ENCODE measurements at places on chromosomes 5 and 9.

DNA sequence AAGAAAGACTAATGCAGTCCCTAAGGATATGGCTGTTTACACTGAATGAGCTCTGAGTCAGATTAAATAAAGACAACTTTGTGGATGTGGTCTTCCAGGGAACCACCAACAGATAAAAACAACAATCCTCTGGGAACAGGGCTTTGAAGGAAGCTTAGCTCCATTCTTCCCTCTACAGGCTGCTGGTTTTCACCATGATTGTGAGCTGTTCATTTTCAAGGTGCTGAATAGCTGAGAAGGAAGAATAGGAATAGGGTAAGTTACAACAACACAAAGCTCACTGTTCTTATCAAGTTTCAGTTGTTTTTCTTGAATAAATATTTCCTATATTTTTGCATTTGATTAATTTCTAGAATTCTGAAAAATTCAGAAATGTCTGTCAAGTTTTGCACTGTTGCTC, 25.9 kb upstream of the PTAR1 start:
- DNase-seq = no peak

- DNase-seq = no peak
Measured at GRCh38 chr5:128455841-128456361, 82.1 kb downstream of the FBN2 start.

- DNase-seq = no peak
Measured at GRCh38 chr5:10974850-10975249, 213.8 kb upstream of the DAP start.

DNA sequence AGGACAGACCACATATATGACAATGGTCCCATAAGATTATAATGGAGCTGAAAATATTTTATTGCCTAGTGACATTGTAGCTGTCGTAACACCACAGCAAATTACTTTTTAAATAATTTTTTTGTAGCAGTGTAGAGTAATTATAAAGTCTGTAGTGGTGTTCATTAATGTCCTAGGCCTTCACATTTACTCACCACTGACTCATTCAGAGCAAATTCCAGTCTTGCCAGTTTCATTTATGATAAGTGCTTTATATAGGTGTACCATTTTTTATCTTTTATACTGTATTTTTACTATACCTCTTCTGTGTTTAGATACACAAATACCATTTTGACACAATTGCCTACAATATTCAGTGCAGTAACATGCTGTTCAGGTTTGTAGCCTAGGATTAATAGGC, 67.6 kb downstream of the TLE4 start:
- no peak for DNase-seq

DNA sequence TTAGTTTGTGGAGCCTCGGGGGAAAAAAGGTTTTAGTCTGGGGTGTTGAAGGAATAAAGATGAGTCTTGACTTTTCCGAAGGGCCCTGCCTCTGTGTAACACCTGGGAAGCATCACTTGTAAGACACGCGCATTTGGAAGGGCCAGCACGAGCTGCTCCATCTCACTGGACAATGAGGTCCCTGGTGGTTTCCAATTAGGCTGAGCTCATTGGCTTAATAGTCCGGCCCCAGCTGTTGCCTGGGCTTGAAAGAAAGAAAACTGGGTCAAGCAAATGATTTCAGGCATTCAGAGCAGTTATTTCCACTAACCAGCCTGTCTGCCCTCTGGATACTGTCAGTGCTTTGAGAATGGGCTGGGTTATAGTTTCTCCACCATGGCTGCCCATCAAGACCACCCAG, 64.5 kb downstream of the NSUN2 start:
- no peak for DNase-seq

- DNase-seq = no peak
Measured at GRCh38 chr5:80147119-80147815, 108.6 kb downstream of the SERINC5 start.

- DNase-seq = no peak
Measured at GRCh38 chr5:61534481-61535267, 202.6 kb downstream of the ZSWIM6 start.

GRCh38 chr5:16413166-16413860, 52.3 kb downstream of the ZNF622 start:
- DNase-seq = no peak

GRCh38 chr9:93467462-93467861, 14.1 kb upstream of the FAM120AOS start:
- no peak for DNase-seq

DNA sequence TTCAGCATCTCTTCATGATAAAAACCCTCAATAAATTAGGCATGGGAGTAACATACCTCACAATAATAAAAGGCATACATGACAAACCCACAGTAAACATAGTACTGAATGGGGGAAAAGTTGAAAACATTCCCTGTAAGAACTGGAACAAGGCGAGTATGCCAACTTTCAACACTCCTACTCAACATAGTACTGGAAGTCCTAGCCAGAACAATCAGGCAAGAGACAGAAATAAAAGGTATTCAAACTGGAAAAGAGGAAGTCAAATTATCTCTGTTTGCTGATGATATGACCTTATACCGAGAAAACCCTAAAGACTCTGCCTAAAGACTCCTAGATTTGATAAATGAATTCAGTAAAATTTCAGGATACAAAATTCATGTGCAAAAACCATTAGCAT, 167.6 kb downstream of the TMEM38B start:
- DNase-seq = no peak

DNA sequence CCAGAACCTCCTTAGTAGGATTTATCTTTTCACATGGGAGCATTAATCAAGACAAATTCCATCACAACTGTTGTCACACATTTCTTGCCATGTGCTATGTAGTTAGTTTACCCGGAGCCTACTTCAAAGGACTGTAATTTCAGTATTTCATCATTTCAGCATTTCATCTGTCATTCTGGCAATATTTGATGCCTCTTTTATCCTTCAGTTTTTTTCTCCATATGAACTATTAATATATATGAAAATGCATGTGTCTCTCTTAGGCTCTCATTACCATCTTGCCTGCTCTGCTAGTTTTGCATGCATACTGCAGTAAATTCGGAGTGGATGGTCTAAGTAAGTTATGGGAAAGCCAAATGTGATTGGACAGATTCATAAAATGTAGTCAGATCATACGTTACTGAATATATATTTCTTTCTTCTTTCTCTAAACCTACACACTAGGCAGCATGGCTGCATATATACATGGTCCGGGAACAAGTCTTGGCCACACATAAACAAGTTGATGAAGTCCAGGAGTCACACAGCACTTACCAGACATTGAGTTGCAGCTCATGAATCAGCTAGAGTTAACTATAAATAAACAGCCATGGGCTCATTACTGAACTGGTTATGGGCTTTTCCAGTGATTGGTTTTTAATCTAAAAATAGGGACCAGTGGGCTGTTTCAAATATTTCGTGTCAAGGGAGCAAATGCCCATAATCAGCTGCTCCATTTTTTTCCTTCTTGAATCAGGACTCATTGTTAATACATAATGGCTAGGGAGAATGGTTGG, 46.6 kb downstream of the SPATA31D1 start:
- DNase-seq = no peak

DNA sequence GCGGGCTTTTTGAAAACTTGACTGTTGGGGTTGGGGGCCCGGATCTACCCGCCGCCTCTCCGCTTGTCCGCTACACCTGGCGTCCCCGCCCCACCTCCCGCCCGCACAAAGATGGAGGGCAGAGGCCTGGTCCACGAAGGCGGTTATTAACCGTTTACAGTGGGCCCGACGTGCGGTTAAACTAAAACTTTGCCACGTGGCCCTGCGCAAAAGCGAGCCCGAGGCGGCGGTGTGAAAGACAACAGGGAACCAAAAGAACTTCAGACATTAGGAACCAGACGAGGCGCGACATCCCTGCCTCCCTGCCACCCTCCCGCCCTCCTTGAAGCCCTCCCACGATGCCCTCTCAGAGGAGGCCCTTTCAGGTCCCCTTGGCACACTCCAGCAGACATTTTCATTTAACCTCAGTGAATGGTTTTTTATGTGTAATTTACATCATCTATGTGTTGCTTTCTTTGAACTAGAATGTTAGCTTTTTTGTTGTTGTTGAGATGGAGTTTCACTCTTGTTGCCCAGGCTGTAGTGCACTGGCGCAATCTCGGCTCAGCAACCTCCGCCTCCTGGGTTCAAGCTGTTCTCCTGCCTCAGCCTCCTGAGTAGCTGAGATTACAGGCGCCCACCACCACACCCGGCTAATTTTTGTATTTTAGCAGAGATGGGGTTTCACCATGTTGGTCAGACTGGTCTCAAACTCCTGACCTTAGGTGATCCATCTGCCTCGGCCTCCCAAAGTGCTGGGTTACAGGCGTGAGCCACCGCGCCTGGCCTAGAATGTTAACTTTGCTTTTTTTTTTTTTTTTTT, 999 bp upstream of the HNRNPA0 start:
- DNase-seq = no peak

GRCh38 chr5:128546658-128547281, 8.7 kb upstream of the FBN2 start:
- DNase-seq = no peak

GRCh38 chr5:13510616-13511015, 433.9 kb downstream of the DNAH5 start:
- DNase-seq = no peak

- no peak for DNase-seq
Measured at GRCh38 chr5:179400020-179400419, 54.8 kb upstream of the ADAMTS2 start.

GRCh38 chr5:159174511-159175168, 34.7 kb downstream of the RNF145 start:
- no peak for DNase-seq

DNA sequence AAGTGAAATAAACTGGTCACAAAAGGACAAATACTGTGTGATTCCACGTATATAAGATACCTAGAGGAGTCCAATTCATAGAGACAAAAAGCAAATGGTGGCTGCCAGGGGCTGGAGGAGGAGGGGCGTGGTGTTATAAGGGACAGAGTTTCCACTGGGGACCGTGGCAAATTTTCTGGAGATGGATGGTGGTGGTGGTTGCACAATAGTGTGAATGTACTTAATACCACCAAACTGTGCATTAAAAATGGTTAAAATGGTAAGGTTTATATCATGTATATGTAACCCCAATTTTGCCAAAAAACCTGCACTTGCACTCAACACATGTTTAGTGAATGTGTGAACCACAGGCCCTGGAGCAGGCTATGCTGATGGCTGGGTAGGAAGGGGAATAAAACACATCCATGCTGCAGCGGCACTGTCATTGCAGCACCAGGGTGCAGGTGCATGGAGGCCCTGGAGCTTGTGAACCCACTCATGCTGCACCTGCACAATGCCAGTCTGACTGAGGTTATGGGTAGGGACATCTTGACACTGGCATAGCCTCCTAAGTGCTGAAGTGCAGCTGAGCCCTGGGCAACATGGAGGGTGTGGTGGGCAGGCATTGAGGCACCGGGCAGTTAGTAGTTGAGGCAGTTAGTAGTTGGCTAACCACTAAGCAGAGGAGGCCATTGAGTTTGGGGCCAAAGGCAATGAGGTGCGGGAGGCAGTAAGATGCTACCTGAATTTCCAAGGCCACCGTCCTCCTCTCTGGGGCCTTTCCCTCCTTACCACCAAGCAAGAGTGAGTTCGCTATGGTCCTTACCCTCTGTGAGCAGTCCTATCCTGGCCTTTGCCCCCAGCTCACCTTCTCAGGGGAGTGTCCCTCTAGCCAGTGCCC, 3.5 kb upstream of the PHF2 start:
- DNase-seq = no peak

GRCh38 chr5:96720408-96720807, 58.2 kb downstream of the CAST start:
- no peak for DNase-seq

- peak; percentile 1 for DNase-seq
Measured at GRCh38 chr5:75337366-75338021, 474 bp downstream of the HMGCR start.

DNA sequence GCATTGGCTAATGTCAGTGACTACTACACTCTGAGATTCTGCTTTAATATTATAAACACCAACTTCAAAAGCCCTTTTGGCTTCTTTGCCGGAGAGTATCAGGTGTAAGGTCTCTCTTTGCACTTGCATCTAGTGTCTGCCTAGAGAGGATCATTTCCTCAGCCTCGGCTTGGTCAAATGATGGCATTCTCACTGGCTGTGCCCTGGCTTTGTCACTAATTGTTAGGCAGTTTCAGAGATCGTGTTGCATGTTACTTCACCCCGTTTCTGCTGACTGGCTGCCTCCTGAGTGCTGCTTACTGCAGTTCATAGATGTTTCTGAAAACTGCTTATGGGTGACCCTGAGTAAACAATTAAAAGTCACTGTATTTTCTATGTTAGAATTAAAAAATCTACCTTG, 48.8 kb downstream of the SLC1A3 start:
- no peak for DNase-seq

GRCh38 chr5:32311404-32312196, 1.1 kb downstream of the MTMR12 start:
- DNase-seq = no peak

DNA sequence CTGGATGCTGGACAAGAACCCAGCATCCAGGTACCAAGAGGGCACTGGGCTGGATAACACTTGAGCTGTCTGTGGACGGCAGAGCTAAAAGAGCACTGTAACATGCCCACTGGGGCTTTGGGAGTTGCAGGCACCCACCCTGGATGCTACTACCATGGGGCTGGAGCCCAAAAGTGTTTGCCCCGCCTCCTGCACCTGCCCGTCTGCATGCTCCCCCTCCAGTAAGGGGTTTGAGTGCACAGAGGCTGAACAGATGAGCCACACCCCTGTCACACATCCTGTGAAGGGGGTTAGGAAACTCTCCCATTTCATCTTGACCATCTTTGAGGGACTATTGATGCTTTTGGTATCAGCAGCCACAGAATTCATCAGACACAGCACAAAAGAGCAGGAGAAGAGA, 69.0 kb downstream of the LIX1 start:
- no peak for DNase-seq

DNA sequence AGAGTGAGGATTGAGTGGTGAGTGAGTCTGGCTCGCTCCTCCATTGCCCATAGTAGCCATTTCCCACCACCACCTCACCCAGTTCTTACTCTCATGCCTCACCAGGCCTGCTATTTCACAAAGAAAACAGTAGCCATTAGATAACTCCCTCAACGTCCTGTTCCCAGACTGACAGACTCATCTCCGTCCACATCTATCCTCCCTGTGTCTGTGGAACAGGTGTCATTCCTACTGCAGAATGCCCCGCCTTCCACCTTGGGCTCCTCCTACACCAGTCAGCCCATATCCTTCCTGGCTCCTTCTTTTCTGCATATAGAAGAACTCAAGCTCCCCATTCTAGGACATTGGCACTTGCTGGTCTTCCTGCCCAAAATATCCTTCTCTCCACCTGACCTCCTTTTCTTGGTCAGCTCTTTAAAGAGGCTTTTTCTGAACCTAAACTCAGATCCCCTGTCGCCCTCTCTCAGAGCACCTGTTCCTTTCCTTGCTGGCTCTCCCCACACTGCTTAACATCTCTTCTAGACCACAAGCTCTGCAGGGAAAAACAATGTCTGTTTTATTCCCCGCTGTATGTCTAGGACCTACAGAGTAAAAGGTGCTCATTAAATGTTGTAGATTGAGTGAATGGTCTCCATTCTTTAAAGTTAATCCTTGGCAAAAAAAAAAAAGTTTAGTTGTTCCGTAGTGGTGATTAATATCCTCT, 3.2 kb downstream of the TNFAIP8 start:
- DNase-seq = no peak

- no peak for DNase-seq
Measured at GRCh38 chr5:147461915-147462314, 48.0 kb downstream of the DPYSL3 start.

Measured in activated CD8-positive, alpha-beta memory T cell treated with anti-CD3 and anti-CD28 coated beads for 1 hour (primary cell).